ENCODE measurements at places on chromosomes 16 and 17. TPM values are rescaled to one million over a fixed set of nuclear protein-coding genes. Genes with fewer than 3 reads are reported as not detected.

The CDRT15 gene
- total RNA-seq, result not detected

- no peak overlapping the region for H3K27ac ChIP-seq
- H3K36me3 ChIP-seq, result no peaks in the 10 kb centered on the region
- H3K27me3 ChIP-seq, result peaks cover 7% of the 10 kb centered on the region
Measured at GRCh38 chr17:34357398-34357797, 1.1 kb downstream of the CCL13 start.

DNA sequence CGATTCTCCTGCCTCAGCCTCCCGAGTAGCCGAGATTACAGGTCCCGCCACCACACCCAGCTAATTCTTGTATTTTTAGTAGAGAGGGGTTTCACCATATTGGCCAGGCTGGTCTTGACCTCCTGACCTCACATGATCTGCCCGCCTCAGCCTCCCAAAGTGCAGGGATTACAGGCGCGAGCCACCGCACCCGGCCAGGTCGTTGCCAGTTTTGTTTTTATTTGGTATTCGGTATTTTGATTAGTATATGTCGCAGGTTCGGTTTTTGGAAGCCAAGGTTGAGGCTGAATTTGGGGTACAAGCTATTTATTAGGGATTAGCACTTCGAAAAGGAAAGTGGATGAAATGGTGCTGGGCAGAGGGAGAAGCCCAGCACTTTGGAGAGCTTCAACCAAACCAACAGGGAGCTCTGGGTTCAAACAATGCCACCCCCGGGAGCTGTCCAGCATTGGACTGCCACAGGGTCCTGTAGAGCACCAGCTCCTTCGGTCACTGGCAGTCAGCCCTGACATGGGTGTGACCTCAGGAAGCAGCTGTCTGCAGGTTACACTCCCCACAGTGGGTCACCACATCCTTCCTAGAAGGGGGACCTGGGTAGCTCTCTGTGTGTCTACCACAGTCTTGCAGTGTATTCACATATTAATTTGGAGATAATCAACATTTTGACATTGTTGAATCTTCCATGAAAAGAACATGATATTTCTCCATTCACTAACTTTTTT, 1.5 kb upstream of the CLEC10A start:
- peaks cover 4% of the 10 kb centered on the region for H3K27me3 ChIP-seq
- H3K4me3 ChIP-seq, result no peak overlapping the region
- DNase-seq, result peak; percentile 25
- H3K36me3 ChIP-seq, result no peaks in the 10 kb centered on the region
- H3K27ac ChIP-seq, result no peak overlapping the region

- H3K4me3 ChIP-seq, result no peak overlapping the region
- no peak overlapping the region for H3K27ac ChIP-seq
- H3K36me3 ChIP-seq, result no peaks in the 10 kb centered on the region
- H3K27me3 ChIP-seq, result peaks cover 57% of the 10 kb centered on the region
- H3K4me1 ChIP-seq, result peaks cover 21% of the 10 kb centered on the region
- no peak for DNase-seq
Measured at GRCh38 chr16:56630134-56630533, 2.3 kb upstream of the MT1M start.

DNA sequence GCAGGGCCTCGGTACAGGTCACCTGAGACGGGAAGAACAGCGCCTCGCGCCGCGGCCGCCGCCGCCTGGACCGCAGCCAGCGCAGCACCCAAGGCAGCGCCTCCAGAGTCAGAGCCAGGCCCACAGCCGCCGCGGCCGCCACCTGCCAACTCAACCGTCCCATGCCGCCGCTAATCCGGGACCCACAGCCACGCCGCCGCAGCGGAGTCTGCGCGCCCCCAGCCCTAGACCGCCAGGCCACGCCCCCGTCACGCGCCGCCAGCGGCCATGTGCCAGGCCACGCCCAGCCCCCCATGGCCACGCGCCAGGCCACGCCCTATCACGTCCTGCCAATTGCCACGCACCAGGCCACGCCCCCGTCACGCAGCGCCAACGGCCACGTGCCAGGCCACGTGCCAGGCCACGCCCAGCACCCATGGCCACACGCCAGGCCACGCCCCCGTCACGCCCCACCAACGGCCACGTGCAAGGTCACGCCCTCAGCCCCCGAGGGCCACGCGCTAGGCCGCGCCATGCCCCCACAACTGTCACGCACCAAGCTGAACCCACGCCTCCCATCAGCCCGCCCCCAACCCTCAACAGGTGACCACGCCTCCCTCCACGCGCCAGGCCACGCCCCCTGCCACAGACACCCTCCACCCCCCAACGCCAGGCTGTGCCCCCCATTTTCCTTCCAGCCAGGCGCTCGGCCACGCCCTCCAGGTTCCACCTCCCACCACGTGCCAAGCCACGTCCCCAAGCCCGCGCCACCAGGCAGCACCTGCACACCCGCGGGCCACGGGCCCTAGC, at the start of gene PLD6:
TSS of gene PLD6 (minus strand) at position 210 of the 789 bp plus-strand sequence. CDS start at position 163, 47 bp downstream.
- H3K27ac ChIP-seq, result peak within 1 kb of the TSS; percentile 97
- H3K27me3 ChIP-seq, result no peaks in the 10 kb centered on the region
- H3K4me1 ChIP-seq, result peaks cover 25% of the 10 kb centered on the region
- peak within 1 kb of the TSS; percentile 90 for H3K4me3 ChIP-seq

The TBC1D3I gene
- 0.28 TPM for total RNA-seq

The OR4D1 gene
- total RNA-seq, result 0.16 TPM

DNA sequence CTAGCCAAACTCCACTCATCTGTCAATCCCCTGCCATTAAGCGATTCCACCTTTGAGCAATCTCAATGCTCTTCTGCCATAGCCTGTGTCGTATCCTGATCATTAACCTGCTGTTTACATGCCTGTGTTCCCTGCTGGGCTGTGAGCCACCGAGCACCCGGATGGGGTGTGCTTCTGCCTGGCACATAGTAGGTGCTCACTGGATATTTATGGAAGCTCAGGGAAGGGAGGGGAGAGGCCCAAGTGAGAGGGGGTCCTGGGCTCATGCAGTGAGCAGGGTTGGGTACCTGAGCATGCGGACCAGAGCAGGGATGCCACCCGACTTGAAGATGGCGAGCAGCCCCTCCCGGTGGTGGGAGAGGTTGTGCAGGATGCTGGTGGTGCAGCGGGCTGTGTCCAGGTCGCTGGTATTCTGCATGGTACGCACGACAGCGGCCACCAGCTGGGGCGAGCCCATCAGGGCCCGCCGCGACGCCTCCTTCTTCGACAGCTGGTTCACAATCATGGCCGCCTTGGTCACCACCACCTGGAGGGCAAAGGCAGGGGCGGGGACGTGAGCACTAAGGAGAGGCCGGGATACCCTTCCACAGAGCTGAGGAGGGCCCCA, 17.7 kb downstream of the JUP start:
- H3K27ac ChIP-seq, result no peak overlapping the region
- no peak for DNase-seq
- H3K27me3 ChIP-seq, result no peaks in the 10 kb centered on the region
- H3K36me3 ChIP-seq, result no peaks in the 10 kb centered on the region

- no peak overlapping the region for H3K27ac ChIP-seq
- no peak overlapping the region for H3K4me3 ChIP-seq
- no peak for DNase-seq
- H3K27me3 ChIP-seq, result no peaks in the 10 kb centered on the region
- peaks cover 27% of the 10 kb centered on the region for H3K4me1 ChIP-seq
Measured at GRCh38 chr17:8904201-8904600, 36.7 kb upstream of the PIK3R6 start.

- H3K27me3 ChIP-seq, result peaks cover 8% of the 10 kb centered on the region
- no peak overlapping the region for H3K4me3 ChIP-seq
- H3K4me1 ChIP-seq, result no peaks in the 10 kb centered on the region
- H3K36me3 ChIP-seq, result no peaks in the 10 kb centered on the region
Measured at GRCh38 chr17:50598487-50598886, 36.2 kb upstream of the ABCC3 start.

DNA sequence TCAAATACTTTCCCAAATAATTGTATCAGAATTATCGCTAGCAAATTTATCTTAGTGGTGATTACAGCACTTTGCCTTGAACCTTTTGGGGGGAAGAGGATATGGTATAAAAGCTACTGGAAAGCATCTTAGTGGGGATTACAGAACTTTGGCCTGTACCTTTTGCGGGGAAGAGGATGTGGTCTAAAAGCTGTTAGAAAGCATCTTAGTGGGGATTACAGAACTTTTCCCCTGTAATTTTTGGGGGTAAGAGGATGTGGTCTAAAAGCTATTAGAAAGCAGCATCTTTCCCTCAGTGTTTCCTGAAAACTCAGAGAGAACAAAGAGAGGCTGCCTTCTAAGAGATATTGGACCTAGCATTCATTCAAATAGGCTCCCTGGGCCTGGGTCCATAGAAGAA, 4.1 kb downstream of the SLFN12 start:
- DNase-seq, result no peak
- no peaks in the 10 kb centered on the region for H3K27me3 ChIP-seq
- H3K36me3 ChIP-seq, result peaks cover 2% of the 10 kb centered on the region
- no peak overlapping the region for H3K27ac ChIP-seq
- H3K4me1 ChIP-seq, result peaks cover 31% of the 10 kb centered on the region

GRCh38 chr16:56871172-56871593, 6.2 kb downstream of the SLC12A3 start:
- peak; percentile 41 for DNase-seq
- H3K27me3 ChIP-seq, result no peaks in the 10 kb centered on the region
- H3K4me1 ChIP-seq, result no peaks in the 10 kb centered on the region
- H3K27ac ChIP-seq, result no peak overlapping the region
- no peak overlapping the region for H3K4me3 ChIP-seq

GRCh38 chr17:12673788-12674187, 8.1 kb downstream of the MYOCD start:
- no peaks in the 10 kb centered on the region for H3K4me1 ChIP-seq
- H3K27me3 ChIP-seq, result peaks cover 2% of the 10 kb centered on the region
- no peak overlapping the region for H3K27ac ChIP-seq

Measured in activated CD4-positive, alpha-beta T cell treated with anti-CD3 and anti-CD28 coated beads for 36 hours (primary cell).